ENCODE measurements at places on chromosomes 4 and X.

GRCh38 chrX:39709364-39709763 is 388.4 kb downstream of the BCOR start:
- DNase-seq = no peak

GRCh38 chr4:38084877-38085711 is 124.9 kb downstream of the PTTG2 start:
- DNase-seq = no peak

DNA sequence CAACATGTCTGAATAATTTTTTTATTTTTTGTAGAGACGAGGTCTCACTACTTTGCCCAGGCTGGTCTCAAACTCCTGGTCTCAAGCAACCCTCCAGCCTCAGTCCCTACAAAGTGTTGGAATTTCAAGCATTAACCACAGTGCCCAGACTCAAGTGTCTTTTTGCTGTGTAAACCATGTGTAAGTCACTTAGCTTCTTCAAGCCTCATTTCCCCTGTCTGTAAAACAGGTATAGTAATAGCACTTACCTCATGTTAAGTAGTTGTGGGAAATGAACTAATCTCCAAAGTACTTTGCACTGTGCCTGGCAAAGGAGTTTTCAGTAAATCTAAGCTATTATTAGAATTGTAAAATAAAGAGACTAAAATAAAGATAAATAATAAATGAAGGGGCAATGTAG is 35.7 kb downstream of the STBD1 start:
- no peak for DNase-seq

GRCh38 chr4:55237839-55238238 is 108.2 kb upstream of the SRD5A3 start:
- DNase-seq = no peak

DNA sequence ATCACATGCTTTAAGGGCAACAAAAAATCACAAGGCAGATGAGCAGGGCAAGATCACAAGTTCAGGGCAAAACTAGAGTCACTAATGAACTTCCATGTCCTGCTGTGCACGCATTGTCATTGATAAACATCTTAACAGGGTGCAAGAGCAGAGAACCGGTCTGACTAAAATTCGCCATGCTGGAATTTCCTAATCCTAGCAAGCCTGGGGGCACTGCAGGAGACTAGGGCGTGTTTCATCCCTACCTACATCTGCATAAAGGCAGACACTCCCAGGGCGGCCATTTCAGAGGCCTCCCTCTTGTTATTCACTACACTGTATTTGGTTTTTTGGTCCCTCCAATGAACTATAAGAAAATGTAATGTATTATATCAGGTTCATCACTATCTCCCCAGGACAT is 203.6 kb downstream of the ARHGEF9 start:
- no peak for DNase-seq

- DNase-seq = no peak
These were observed 109.3 kb upstream of the MSX1 start for GRCh38 chr4:4750187-4750586.
